DMS53 (cell line): ENCODE measurements at places on chromosomes 16 and 17.
A peak's percentile ranks its signal among the peaks of the same experiment; 100 is the strongest.

DNA sequence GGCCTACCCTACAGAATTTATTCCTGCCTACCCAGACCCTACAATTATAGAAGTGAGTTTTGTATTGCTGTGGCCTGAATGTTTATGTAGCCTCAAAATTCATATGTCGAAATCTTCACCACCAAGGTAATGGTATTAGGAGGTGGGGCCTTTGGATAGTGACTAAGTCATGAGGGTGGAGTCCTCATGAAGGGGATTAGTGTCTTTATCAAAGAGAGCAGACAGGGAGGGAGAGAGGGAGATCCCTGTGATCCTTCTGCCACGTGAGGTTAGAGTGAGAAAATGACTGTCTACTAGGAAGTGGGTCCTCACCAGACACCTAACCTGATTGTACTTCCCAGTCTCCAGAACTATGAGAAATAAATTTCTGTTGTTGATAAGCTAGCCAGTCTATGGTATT lies 981 bp upstream of the DUXB start:
- DNase-seq, result no peak

DNA sequence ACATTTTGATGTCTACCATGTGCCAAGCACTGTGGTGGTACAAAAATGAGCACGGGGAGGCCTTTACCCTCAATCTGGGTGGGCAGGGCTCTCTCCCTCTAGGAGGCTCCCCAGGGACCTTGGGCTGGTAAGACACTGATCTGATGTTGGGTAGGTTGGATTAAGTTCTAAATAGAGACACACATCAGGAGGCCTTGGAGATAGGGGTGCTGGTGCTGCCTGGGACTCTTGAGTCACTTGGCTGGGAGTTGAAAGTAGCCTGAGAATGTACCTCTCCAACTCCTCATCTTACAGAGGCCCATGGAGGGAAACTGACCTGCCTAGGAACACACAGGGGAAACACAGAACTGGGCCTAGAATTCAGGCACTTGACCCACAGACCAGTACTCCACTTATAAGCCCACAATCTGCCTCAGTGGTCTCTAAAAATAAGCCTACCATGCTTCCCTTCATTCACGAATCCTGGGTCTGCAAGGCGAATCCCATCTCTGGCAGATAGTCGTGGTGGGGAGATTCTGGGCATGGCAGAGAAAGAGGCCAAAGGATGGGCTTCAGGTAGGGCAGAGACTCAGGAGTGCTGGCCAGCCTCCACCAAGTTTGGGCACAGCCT lies 1.8 kb upstream of the NEUROD2 start:
- DNase-seq, result no peak

DNA sequence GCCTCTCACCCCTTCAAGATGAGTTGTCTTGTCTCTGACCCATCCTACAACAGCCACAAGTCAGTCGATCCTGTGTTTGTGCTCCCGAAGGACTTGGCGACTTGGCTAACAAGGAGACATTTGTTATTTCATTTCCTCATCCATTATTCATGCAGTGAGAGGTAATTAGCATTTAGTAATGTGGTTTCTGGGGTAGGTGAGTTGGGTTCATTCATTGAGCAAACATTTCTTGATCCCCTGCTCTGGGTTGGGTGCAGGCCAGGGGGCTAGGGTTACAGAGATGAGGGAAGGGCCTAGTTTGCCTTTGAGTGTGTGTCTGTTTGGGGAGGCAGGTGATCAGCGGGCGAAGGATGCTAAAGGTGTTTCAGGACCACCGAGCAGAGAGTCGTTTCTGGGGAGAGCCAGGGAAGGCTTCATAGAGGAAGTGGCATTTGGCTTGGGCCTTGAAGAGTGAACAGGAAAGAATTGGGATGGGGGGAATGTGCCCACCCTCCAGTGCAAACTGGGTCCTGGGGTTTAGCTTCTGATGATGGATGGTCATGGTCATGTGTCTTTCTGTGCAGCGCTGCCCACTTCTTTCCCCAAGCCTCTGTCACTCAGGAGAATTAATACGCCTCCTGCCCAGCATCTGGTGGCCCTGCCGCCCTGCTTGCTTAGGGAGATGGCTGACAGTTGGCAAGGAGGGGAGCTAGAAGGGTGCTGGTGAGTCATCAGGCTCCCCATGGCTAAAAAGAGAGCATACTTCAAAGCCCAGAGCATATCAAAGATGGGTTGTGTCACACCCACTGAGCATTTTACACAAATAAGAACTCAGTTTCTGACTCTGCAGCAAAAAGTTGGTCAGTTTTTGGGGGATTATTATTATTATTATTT lies 38.5 kb downstream of the MSI2 start:
- DNase-seq, result peak; percentile 84

DNA sequence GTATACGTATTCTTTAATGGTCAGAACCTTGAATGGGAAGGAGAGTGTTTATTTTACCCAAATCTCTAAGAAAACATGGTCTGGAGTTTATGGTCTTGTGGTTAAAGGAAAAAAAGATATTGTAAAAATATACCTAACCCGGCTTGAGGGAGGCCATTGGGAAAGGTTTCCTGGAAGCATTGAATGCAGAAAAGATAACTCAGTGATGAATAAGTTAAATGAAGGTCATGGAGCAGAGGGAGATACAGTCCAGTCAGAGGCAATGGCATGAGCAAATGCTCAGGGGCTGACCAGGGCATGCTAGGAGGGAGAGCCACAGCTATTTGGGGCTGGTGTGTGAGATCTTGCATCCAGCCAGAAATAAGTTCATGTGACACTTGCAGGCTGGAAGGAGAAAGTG lies 430.4 kb upstream of the CDH5 start:
- no peak for DNase-seq

- peak; percentile 40 for DNase-seq
Observed at GRCh38 chr17:68491381-68492231, 20.6 kb upstream of the PRKAR1A start.

- no peak for DNase-seq
Observed at GRCh38 chr17:6638046-6638908, 2.2 kb downstream of the KIAA0753 start.
